H54 (cell line): ENCODE measurements at places on chromosomes 6 and 20.

DNA sequence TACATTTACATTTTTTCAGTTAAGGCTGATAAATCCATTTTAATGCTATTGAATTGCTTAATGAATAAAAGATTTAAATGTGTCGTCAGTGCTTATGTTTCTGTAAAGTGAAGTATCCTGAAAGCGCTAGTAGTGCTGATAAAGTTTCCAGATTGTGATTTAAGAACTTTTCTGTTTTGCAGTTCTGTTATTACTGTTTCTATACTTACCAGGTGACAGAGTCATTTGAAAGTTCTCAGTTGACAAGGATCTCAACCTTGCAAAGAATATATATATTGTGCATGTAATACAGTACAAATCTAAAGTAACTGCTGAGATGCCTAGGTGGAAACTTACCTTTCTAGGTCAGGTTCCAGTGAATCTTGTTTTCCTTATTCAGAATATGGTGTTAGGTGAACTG is 201.8 kb downstream of the ARID1B start:
- no peak for DNase-seq

GRCh38 chr6:136822046-136822375 is 381 bp upstream of the PEX7 start:
- no peak for DNase-seq

- no peak for DNase-seq
Measured at GRCh38 chr6:71721642-71722041, 164.7 kb upstream of the RIMS1 start.

DNA sequence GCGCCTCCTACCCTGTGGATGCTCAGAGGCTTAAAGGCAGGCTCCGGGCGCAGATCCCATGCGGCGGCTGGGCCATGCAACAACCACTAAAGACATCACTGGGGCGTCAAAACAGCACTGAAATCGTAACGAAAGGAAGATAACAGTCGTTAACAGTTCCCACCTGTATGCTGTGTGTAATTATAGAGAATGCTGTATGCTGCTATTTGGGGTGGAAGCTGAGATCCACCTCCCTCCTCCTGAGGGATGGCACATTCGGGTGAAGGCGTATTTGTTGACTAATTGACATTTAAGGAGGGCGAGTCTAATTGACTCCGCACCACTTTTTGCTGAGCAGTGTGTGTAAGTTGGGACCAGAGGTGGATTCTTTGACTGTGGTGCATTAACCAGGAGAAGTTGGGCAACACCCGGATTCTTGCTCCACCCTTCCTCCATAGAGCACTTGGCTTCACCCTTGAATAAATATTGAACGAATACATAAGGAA is 687 bp downstream of the SLC35A1 start:
- DNase-seq, result peak; percentile 5

DNA sequence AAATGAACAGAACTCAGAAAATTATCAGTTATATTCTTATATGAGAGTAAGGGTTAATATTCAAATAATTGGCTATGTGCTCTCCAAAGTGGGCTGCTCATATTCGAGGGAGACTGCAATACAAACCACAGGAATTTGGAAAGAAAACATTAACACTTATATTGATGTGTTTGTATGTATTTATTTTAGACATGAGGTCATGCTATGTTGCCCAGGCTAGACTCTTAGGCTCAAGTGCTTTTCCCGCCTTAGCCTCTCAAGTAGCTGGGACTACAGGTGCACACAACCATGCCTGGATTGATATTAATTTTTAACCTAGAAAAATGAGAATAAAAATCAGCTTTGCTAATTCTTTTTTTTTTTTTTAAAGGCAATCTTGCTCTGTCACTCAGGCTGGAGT is 35.0 kb downstream of the BTBD9 start:
- DNase-seq, result peak; percentile 5

- peak; percentile 52 for DNase-seq
Measured at GRCh38 chr6:34132486-34133185, 13.3 kb downstream of the GRM4 start.

GRCh38 chr6:131635384-131636340 is 1.4 kb upstream of the ENPP3 start:
- no peak for DNase-seq

DNA sequence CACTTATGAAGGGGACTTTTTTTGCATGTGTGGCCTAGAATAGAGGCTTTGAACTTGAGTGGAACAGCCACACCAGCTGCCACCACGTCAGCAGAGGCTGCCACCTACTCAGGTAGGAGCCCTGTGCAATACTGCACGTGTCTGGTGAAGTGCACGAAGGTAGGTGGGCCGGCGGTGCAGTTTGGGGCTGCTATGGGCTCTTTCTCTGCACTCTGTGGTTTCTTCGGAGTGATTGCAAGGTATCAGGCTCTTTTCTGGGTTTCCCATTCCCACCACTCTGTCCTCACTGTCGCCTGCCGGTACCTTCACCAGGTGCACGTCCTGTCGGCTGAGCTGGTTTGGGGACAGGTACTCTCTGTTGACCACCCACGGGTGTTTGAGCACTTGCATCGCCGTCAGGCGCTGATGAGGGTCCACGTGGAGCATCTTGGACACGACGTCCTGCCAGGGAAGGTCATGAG is 30.8 kb upstream of the MPC1 start:
- no peak for DNase-seq

GRCh38 chr6:69005199-69005598 is 370.1 kb downstream of the ADGRB3 start:
- no peak for DNase-seq

DNA sequence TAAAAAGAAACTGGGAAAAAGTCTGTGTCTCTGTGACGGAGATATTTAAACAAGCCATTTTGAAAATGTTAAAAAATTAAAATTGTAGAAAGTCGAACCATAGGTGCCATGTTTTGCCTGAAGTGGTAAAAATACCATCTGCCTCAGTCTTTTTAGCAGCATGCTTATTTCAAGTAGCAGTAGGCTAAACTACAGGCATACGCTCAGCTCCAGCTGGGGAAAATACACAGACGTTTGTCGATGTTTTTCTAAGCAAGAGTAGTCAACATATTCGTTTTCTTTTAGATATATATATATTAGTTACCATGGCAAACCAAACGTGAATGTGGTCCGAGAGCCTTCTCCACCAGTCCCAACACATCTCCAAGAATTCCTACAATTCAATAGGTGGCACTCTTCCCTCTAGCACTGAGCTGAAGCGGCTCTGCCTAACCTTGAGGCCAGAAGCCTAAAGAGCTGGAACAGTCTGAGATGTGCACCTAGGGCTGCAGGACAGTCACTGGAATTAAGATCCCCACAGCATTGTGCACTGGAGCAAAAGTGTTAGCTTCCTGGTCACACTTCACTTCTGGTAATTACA is 70.2 kb upstream of the BEND3 start:
- DNase-seq, result no peak

GRCh38 chr6:158068893-158069799 is 87.5 kb downstream of the SYNJ2 start:
- DNase-seq, result peak; percentile 86

GRCh38 chr6:22838345-22838744 is 269.0 kb downstream of the HDGFL1 start:
- DNase-seq, result no peak

DNA sequence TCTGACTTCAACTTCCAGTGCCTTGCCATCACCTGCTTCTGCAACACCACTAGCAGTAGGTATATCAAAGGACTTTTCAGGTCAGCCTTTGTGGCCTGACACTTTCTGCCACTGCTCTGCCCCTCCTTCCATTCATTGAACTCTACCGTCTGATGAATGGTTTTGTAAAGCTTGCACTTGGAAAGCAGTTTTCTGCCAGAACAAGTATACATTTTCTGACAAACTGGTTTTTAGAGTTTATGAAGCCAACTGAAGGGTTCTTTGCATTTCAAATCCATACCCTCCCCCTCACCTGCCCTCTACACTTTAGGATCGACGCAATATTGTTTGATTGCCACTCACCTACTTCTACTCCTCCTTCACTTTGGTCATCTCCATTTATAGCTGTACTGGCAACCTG is 603.1 kb downstream of the HACE1 start:
- DNase-seq, result no peak

DNA sequence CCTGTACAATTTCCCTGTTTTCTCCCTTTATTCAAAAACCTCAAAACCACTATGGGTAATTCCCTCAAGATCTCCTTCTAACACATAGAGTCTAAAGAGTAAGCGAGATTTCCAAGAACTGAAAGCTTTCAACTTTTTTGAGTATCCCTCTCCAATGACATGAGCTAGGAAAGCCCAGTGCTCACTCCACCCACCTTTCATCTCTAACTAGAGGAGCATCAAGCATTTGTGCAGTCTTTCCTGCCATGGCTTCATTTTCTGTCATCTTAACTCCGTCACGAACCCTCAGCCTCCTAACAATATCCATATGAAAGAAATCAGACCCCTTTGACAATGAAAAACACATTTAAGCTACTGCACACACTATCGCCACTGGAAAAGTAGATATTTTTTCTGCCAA is 91.9 kb upstream of the SUPT3H start:
- DNase-seq, result no peak

DNA sequence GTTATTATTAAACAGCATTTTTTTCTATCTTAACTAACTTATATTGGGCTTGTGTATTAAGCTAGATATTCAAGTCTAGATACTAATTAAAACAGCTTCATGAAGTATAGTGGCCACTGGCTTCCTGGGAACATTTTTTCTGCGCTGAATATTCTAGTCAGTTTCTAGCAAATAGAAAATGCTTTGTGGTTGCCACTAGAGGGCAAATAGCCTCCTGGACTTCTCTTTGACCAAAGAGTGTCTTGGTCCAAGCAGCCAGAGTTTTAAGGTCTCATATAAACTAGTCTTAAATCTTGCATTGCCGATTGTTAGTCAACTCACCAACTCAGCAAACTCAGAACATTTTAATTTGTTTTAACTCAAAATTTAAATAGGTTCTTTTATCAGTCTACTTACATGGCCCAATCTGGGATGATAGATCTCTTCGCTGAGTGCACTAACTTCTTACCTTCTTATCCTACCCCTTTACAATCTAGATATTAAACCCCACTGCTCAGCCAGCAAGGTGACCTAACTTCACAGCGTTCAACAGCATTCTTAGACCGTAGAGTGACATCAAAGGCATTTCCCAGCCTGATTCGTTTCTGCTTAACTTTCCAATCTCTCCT is 24.6 kb upstream of the ID4 start:
- DNase-seq, result no peak

DNA sequence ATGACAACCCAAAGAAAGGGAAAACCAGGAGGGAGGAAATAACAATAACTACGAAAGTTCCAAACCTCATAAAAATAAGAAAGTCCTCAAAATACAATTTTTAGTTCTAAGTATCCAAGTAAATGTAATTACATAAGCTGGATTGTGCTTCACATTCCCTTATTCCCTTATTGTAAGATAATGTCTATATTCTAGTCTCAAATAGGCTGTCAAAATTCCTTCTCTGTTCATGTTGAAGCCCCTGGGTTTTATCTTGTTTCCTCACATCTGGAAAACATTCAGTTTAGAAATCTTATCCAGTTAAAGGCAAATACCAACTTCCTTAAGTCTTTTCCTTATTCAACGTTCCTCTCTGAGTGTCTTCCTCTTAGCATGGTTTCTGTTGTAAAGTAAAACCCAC is 282.3 kb downstream of the CD109 start:
- no peak for DNase-seq

- DNase-seq, result no peak
Measured at GRCh38 chr20:61373956-61374545, 122.0 kb downstream of the CDH4 start.

DNA sequence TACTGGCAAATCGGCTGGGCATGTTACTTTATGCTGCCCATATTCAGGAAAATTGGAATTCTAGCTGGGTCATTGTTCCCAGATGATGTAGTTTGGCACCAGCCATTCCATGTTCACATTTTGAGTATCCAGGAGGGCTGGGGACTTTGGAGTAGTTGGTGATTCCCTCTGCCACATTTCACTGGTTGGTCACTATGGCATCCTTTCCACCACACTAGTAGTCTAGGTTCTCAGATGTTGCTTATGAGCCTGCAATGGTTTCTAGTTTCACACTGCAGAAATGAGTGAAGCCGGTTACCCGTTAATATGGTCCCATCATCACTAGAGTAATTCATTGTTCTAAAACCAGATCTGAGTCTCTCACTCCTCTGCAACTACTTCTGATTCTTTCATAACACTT is 4.6 kb downstream of the PTPN1 start:
- DNase-seq, result no peak

- DNase-seq, result no peak
Measured at GRCh38 chr20:59351157-59352040, 51.0 kb downstream of the EDN3 start.

GRCh38 chr20:43691928-43692524 is 25.1 kb downstream of the MYBL2 start:
- peak; percentile 59 for DNase-seq

DNA sequence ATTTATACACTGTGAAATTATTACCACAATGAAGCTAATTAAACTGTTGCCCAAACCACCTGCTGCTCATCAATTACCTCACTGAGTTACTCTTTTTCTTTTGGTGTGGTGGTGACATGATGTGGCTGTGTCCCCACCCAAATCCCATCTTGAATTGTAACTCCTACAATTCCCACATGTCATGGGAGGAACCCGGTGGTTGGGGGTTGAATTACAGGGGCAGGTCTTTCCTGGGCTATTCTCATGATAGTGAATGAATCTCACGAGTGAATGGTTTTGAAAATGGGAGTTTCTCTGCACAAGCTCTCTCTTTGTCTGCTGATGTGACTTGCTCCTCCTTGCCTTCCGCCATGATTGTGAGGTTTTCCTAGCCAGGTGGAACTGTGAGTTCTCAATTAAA is 145.0 kb downstream of the LRRC1 start:
- no peak for DNase-seq

DNA sequence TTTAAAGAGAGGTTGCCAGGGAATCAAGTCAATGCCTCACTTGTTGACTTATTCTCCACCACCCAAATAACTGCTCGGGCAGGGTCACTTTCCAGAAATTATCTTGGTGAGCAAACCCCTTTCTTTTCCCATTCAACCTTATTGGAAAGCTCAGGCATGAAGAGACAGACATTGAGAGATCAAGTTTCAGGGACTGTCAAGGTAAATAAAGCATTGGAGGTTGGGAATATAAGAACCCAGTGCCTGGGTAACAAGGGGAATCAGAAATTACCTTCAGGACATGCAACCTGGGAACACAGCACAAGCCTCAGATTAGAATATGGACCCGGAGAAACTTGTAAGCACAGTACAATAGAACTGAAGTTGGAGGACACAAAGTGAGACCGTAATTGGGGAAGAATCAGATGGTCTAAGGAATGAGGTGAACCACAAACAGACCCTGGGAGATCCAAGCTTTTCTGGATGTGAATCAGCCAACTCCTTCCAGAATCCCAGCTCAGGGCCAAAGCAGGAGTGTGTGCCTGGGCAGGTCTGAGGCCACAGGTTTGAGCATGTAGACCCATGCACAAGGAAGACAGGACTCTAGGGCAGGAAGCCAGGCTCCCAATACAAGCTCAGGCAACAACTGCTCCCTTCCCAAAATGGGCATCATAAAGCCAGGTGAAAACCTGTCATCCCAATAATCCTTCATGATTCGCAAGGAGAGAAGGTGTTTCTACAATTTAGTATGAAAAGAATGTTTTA is 512.8 kb downstream of the MAFB start:
- DNase-seq, result no peak

DNA sequence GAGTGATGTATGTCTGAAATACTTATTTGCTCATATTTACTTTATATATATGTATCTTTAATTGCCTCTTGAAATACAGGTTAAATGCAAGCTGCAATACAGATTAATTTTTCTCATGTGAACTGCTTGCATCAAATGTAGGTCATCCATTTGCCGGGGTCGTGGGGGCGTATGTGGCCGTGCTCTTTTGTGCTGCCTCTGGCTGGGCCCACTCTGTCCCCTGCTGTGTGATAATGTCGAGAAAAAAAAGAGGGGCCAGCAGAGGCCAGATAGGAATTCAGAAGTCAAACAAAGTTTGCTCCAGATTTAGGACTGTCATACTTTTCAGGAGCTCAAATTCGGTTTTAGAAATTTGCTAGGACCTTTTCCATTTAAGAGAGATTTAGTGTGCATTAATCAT is 459.6 kb upstream of the SOX4 start:
- DNase-seq, result no peak
